Naive thymus-derived CD8-positive, alpha-beta T cell (primary cell): ENCODE measurements at places on chromosomes 4 and X. TPM values are rescaled to one million over a fixed set of nuclear protein-coding genes. Genes with fewer than 3 reads are reported as not detected.

The RASL11B gene
- 0.63 TPM for total RNA-seq

The CCDC110 gene
- 1.4 TPM for total RNA-seq

The DNAAF6 gene
- not detected for total RNA-seq

The DCAF4L1 gene
- 0.78 TPM for total RNA-seq

The SLC16A2 gene
- 0.44 TPM for total RNA-seq

The SPANXD gene
- total RNA-seq, result not detected

The MND1 gene
- not detected for total RNA-seq

The HSFX4 gene
- not detected for total RNA-seq

The SYN1 gene
- 0.47 TPM for total RNA-seq

The ARHGEF6 gene
- 75.0 TPM for total RNA-seq

The S100G gene
- not detected for total RNA-seq

The FGA gene
- total RNA-seq, result not detected

The DMRTC1 gene
- total RNA-seq, result 1.2 TPM

The LPAR4 gene
- total RNA-seq, result not detected

The SPANXC gene
- not detected for total RNA-seq

The SPANXB1 gene
- total RNA-seq, result not detected

The GATA1 gene
- not detected for total RNA-seq

The RADX gene
- total RNA-seq, result 12.5 TPM

The SLC4A4 gene
- 0.08 TPM for total RNA-seq

The NKAP gene
- 18.7 TPM for total RNA-seq

The PNMA5 gene
- total RNA-seq, result not detected

The XK gene
- total RNA-seq, result not detected

The CSN1S1 gene
- not detected for total RNA-seq

The SERPINA7 gene
- not detected for total RNA-seq

The MFAP3L gene
- total RNA-seq, result 3.0 TPM

The UGT2B7 gene
- total RNA-seq, result not detected

The KLHL34 gene
- total RNA-seq, result 3.5 TPM

The GPRASP3 gene
- 5.1 TPM for total RNA-seq
